ENCODE measurements at places on chromosomes 7 and 10. TPM values are rescaled to one million over a fixed set of nuclear protein-coding genes. Genes with fewer than 3 reads are reported as not detected.

DNA sequence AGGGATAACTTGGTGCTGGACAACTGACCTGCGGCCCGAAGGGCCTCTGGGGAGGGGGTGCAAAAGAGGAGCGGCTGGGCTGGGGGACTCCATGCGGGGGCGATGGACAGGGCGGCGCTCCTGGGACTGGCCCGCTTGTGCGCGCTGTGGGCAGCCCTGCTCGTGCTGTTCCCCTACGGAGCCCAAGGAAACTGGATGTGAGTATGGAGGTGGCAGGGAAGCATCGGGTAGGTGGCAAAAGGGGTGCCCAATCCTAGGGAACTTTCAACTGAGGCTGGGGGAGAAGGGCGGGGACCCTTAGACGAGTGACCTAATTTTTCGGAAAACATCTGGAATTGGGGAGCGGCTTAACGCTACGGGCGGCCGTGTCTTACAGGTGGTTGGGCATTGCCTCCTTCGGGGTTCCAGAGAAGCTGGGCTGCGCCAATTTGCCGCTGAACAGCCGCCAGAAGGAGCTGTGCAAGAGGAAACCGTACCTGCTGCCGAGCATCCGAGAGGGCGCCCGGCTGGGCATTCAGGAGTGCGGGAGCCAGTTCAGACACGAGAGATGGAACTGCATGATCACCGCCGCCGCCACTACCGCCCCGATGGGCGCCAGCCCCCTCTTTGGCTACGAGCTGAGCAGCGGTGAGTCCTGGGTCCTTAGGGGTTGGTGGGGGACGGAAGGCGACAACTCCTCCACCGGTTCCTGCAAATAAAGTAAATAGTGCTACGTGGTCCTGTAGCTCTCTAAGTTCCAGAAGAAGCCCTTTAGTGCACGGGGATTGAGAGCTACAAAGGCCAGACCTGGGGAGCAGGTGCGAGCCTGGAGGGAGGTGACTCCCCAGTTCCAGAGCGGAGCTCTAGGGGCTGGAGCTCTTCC is 622 bp downstream of the WNT16 start:
- DNase-seq = no peak

GRCh38 chr7:135717693-135718092 is 10.3 kb downstream of the SLC13A4 start:
- no peak for DNase-seq

DNA sequence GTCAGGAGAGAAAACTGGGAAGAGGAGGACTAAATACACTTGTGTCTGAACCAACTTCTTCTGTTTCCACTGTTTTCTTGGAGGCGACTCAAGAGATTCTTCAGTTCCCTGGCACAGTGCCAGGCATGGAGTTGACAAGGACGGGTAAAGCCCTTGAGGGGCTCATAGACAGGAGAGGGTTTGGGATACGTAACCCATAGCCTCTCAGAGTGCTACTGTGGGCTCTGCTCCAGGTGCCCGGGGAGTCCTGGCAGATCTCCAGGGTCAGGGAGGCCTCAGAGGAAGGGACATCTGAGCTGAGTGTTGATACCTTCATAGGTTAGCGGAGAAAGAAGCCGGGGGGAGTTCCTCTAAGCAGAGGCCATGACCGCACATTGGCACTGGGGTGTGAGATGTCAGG is 42.0 kb downstream of the GALNT17 start:
- DNase-seq = peak; percentile 25

DNA sequence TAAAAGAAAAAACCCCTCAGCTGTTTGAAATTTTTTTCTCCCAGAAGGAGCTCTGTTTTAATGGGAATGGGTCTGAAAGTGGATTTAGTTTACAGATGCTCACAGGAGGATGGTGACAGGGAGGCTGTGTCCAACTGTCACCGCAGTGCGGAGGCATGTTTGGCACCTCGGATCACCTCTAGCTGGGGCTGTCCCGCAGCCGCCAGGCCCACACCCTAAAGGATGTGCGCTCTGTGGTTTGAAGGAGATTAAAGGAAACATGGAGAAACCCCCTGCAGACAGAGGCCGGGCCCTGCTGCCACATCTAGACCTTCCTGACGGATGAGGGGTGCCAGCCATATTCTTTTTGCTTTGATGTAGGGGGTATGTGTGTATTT is 160.6 kb downstream of the DNAJB6 start:
- DNase-seq = no peak

GRCh38 chr10:49600781-49601400 is 9.2 kb upstream of the SLC18A3 start:
- no peak for DNase-seq

GRCh38 chr10:60441515-60441914 is 51.8 kb upstream of the ANK3 start:
- DNase-seq = no peak

DNA sequence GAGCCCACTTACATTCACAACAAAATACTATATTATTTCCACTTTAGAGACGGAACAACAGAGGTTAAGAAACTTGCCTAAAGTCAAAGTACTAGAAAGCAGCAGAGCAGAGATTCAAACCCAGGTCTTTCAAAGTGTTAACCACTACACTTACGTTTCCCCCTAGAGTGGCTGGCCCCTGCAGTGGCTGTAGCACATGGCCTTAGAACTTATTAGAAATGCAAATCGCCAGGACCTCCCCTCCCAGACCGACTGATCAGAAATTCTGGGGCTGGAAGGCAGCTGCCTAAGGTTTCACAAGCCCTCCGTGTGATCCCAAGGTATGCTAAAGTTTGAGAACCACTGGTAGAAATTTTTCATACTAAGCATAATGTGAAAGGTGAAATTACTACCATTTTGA is 8.1 kb downstream of the MPP7 start:
- no peak for DNase-seq

Gene OR9A2
- total RNA-seq = not detected

Data from lung (tissue), 17 donors.